ENCODE measurements at places on chromosomes 7 and 10.

DNA sequence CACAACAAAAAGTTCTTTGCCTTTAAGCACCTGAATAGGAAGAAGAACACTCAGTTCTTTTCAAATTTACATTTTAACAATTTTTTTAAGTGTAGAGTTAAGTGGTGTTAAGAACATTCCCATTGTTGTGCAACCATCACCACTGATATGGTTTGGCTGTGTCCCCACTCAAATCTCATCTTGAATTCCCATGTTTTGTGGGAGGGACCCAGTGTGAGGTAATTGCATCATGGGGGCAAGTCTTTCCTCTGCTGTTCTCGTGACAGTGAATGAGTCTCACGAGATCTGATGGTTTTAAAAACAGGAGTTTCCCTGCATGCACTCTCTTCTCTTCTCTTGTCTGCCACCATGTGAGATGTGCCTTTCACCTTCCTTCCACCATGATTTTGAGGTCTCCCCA is 155.7 kb downstream of the PLXNA4 start:
- no peak for DNase-seq

- DNase-seq, result peak; percentile 51
Observed at GRCh38 chr10:60810437-60811182, 32.3 kb downstream of the CDK1 start.

DNA sequence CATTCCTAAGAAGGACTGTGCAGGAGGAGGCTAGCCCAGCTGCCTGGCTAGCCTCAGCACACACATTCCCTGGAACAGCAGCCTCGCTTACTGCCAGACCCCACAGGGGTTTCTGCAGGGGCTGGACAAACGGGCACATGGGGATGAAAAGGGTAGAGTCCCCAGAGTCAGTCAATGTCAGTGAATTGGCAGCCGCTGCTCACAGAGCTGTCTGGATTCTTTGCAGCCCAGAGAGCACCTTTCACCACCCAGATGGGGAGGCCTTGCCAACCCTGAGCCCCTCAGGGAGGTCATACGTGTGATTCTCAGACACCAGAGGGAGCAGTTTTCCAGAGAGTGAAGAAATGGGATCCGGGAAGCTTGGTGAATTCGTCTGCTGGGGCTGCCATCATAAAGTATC is 143.3 kb downstream of the KCNMA1 start:
- DNase-seq, result peak; percentile 61

DNA sequence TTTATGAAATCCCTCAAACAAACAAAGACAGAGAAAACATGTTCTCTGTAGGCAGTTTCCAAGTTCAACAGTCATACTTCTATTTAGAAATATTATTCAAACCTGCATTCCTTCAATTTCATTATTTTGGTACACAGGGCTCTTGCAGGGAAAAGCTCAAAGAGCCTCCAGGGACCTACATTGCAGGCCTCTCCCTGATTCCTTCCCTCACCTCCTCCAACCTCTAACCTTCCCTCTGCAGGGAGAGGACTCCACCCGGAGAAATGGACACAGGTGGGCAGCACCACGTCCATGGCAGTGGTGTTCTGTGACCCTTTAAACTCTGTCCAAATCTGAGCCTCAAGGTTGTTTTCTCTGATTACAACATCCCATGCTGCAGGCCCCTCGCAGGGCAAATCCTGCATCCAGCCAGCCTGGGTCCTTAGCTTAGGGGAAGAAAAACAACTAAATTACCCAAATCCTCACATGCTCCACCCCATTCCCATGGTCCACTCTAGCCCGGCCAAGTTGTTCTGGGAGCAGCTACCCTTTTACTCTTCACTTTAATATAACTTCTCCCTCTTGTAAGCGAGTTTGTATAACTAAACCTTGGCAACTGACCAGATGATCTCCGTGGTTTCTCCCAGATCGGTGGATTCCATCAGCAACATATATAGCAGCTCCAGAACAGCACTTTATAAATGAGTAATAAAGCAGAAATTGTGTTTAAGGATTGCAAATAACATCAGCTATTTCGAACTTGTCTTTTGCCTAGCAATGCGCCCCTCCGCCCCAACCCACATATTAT is 129.8 kb downstream of the CUBN start:
- peak; percentile 81 for DNase-seq

DNA sequence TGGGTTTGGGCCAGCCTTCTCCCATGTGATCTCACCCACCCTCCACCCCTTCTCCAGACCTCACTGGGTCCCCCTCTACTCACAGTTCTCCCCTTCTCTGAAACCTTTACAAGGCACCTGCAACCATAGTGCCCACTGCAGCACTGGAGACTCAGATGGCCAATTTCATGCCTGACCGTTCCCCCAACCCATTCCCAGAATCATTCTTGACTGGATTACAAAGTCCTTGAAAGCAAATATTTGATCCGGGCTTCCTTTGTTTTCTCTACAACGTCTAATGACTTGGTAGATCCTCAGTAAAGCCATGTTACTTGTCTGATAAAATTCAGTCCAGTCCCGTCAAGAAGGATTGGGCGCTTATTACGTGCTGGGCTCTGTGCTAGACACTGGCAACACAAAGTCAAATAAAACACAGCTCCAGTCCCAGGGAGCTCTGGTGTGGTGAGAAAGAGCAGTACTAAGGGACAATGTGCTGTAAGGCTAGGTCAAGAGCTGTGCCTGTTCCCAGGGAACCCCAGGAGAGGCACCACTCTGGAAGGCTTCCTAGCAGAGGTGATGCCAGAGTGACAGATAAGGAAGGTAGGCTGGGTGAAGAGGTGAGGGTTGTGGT is 36.5 kb downstream of the SH3PXD2A start:
- DNase-seq, result no peak

GRCh38 chr10:78330884-78331283 is 297.2 kb downstream of the RPS24 start:
- no peak for DNase-seq

DNA sequence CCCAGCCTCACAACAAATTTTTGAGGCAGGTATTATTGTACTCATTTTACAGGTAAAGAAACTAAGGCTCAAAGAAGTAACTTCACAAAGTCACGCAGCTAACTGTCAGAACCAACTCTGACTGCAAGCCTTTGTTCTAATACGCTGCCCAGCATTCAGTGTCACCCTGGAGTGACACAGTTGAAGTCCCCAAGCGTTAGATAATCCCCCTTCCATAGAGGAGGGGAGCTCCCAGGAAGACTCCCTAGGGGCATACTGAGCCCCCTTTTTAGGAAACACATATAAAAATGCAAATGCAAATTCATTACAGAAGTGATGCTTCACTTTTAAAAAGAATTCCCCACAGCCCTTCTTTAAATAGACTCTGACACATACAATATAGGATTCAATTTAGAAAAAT is 101.0 kb upstream of the MACROH2A2 start:
- no peak for DNase-seq

DNA sequence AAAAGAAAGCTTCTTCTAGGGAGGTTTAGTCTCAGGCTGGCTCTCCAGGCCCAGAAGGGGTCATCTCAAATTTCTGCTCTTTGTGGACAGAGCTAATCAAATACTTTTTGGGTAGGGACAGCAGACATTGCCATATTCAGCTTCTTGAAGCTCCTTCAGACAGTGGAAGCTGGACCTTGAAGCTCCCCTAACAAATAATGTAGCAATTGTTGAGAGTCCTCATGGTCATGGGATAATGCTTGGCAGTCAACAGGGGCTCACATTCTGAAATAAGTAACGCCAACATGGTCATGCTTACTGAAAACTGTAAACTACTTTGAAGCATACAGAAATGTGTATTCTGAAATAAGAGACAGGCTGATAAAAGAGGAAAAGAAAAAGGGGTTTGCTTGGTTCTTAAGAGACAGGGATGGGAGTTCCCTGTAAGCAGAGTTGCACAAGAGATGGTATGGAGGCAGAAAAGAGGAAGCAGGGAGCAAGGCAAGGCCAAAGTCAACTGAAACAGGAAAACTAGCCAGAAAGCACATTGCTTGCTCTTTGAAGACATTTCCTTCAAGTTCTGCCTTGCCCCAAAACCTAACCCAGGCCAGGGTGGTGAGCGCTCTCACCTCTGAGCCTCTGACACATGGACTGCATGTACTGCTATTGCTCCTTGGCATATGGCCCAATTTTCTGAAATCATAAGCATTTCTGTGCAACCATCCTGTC is 53.1 kb upstream of the KMT2E start:
- no peak for DNase-seq

- no peak for DNase-seq
Observed at GRCh38 chr10:124204726-124205125, 111.3 kb upstream of the CHST15 start.

DNA sequence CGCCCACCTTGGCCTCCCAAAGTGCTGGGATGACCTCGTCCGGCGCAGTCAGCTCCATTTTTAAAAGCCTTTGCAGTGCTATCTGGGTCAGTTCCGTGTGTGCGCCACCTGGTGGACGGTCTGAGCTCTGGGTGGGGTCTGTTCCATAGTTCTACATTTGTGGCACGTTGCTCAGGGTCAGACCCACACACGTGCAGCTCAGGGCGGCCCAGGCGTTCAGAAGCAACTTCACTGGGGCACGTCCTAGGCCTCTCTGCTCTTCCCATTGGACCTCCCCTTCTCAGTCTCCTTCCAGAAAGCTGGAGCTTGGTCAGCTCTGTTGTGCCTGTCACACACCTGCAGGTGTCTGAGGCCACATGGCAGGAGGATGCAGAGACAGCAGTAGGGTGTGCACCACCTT is 137.9 kb downstream of the DNAJB6 start:
- no peak for DNase-seq

GRCh38 chr7:12244129-12244528 is 33.0 kb downstream of the TMEM106B start:
- peak; percentile 22 for DNase-seq

DNA sequence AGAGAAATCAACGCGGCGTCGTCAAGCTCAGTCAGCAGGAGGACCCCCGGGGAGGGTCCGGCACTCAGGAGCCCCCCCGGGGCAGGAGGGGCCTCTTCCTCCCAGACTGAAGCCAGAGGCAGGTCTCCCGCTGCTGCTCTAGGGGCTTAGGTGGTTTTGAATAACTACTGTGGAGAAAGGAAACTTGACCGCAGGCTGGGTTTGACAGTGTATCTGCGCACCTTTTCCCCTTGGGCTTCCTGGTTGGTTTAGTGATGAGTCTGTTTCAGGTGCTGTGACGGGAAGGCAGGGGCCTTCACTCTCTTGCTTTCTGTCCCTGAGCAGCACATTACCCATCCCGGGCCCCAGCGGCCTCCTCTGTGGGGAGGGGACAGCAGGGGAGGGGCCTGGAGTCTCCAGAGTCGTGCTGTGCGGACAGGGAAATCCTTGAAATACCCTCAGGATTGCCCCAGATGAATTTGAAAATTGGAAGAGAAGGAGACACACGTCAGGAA is 262.2 kb downstream of the ADARB2 start:
- no peak for DNase-seq

DNA sequence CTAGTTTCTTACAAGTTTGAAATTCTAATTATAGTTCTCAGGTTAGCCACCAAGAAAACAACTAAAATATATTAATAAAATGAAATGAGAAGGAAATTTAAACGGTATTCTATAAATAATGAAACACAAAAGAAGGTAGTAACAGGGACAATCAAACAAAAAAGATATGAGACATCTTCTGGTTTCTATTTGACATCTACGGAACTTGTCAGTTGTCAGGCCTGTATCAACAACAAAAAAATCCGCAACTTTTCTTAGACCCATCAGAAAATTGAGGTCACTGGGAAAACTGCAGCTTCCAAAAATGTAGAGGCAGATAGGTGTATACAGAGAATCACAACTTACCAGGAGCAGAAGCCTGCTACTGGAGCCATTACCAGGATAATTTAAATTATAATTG is 70.6 kb downstream of the ZPBP start:
- no peak for DNase-seq

DNA sequence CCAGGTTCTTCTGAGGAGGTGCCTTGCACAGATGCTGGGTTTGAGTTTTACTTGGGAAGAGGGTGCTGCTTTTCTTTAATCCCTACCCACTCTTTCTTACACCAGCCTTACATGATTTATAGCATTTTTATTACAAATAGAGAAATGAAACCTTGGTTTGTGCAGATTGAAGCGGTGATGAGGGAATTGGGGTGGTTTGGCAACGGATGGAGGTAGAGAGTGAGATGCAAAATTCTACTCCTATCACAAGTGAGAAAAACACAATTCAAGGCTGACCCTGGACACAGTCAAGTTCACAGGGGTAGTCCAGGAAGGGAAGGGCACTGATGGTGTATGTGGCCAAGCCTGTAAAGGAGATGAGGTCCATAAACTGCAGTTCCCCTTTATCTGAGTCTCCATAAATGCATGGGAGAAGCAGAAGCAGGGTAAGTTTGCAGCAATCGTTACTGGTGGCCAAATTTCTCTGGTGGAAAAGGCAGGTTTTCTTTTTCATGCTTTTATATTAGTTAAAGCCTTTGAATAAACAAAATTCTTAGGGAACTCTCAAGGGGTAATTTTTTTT is 214.3 kb downstream of the JAZF1 start:
- no peak for DNase-seq

- DNase-seq, result no peak
Observed at GRCh38 chr10:25487266-25487665, 312.5 kb downstream of the GPR158 start.

DNA sequence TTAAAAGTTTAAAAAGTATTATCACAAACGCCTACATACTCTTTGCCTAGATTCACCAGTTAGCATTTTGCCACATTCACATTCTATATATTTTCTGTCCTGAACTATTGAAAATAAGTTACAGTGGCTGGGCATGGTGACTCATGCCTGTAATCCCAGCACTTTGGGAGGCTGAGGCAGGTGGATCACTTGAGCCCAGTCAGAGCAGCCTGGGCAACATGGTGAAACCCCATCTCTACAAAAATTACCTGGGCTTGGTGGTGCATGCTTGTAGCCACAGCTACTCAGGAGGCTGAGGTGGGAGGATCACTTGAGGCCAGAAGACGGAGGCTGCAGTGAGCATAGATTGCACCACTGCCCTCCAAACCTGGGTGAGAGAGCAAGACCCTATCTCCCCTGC is 5.3 kb downstream of the ARPC1A start:
- no peak for DNase-seq

GRCh38 chr10:79374312-79375191 is 27.3 kb downstream of the PPIF start:
- peak; percentile 59 for DNase-seq

DNA sequence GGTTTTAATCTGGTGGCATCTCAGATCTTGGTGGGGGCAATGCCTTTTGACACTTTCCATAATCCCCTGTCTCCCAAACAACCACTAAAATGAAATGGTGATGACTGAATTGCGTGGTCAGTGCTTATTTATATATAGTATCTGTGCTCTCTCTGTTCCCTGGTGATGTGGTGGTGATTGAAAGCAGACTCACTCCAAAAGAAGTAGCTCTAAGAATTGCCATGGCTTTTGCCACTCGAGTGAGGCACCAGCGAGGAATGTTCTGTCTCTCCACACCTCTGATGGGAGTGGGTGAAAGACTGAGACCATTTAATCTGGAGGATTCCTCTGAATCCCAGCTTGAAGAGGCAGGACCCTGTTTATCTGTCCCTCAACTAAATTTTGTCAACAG is 2.8 kb downstream of the DUSP5 start:
- peak; percentile 76 for DNase-seq

- DNase-seq, result no peak
Observed at GRCh38 chr10:111429288-111430028, 352.6 kb downstream of the ADRA2A start.

- peak; percentile 69 for DNase-seq
Observed at GRCh38 chr10:76491216-76491615, 1059.8 kb downstream of the LRMDA start.

All from astrocyte of the spinal cord (primary cell).